ENCODE measurements at places on chromosomes 2 and 18.

- DNase-seq, result no peak
These were observed 95.7 kb downstream of the BCL2 start for GRCh38 chr18:63223837-63224236.

- DNase-seq, result no peak
These were observed 321.8 kb upstream of the SPRED2 start for GRCh38 chr2:65754219-65754618.

DNA sequence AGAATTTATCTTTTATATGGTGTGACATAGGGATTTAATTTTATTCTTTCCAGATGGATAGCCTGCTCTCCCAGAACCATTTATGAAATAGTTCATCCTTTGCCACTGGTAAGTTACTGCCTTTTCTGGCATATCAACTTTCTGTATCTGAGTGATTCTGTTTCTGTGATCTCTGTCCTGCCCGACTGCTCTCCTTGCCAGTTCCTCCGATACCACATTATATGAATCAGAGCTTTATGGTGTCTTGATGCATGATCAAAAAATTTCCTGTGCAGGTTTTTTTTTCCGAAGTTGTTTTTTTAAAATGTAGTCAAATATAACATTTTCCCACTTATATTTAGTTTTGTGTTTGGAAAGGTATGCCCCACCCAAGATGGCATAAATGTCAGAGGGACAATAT lies 242.5 kb downstream of the CYP26B1 start:
- DNase-seq, result no peak

GRCh38 chr2:126751477-126751876 lies 95.5 kb downstream of the GYPC start:
- DNase-seq, result no peak

DNA sequence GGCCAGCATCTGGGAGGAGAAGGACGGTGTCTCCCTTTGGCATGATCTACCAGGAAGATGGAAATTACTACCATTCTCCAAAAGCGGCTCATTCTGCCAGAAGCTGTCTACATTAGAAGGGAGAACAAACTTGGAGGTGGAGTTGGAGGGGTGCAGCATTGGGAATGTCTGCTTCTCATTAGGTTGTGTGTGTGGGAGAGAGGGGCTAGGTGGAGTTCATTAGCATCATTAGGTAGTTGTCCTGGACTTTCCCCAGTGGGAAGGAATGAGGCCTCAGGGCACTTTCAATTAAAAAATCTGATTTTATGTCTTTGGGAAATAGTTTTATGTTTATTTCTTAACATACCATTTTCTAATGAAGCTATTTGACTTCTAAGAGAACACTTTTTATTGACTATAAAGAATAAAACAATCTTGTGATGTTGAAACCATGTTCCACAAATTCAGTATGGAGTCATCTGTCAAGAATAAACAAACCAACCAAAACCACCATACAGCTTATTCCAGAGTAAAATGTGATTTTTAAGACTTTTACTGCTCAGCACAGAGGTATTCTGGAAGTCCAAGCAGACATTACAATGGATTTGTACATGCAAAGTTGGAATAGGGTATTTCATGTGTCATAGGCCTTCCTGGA lies 60.6 kb downstream of the VAPA start:
- DNase-seq, result no peak

DNA sequence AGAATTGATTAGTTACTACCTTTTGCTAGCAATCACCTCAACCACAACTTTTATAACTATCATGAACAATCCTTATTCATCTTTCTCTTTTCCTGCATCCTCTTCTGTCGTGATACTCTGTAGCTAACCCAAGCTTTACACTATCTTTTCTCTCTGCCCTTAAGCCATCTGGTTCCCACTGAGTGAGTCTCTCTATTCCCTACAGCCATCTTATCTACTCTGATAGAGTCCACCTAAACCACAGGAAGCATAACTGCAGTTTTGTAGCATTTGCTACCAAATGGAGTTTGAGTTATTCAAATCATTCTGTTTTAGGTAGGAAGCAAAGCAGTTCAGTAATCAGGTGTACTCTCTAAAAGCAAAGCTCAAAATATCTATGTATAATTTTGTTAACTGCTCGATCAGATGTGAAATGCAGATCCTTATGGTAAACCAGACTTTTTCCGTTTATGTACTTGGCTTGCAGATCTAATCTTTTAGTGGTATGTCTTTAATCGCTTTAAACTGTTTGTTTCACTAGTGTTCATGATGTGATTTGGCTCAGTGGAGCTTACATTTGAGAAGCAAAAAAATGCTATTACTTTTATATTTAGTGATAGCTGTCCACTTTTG lies 91.0 kb downstream of the CSRNP3 start:
- DNase-seq, result no peak

GRCh38 chr2:120820953-120821279 lies 85.2 kb downstream of the GLI2 start:
- DNase-seq, result no peak

DNA sequence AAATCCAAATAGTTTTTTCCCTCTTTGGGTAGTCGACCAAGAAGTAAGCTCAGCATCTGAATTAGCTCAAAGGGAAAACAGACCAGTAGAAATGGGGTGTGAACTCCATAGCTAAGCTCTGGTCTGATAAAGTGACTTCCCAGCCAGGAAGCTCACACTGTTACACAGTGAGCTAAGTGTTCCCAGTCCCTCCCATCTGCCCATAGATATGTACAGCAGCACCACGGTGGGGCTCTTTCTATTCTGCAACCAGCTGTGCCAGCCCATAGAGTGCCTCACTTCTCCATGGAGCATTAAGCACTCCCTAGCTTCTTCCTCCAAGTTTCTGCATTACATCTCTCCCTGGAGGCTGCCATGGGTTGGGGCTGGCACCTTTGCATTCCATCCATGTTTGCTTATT lies 27.6 kb upstream of the NEMP2 start:
- DNase-seq, result no peak

GRCh38 chr2:9163306-9164111 lies 43.1 kb upstream of the ASAP2 start:
- no peak for DNase-seq

GRCh38 chr2:205561441-205561840 lies 120.9 kb upstream of the NRP2 start:
- no peak for DNase-seq

DNA sequence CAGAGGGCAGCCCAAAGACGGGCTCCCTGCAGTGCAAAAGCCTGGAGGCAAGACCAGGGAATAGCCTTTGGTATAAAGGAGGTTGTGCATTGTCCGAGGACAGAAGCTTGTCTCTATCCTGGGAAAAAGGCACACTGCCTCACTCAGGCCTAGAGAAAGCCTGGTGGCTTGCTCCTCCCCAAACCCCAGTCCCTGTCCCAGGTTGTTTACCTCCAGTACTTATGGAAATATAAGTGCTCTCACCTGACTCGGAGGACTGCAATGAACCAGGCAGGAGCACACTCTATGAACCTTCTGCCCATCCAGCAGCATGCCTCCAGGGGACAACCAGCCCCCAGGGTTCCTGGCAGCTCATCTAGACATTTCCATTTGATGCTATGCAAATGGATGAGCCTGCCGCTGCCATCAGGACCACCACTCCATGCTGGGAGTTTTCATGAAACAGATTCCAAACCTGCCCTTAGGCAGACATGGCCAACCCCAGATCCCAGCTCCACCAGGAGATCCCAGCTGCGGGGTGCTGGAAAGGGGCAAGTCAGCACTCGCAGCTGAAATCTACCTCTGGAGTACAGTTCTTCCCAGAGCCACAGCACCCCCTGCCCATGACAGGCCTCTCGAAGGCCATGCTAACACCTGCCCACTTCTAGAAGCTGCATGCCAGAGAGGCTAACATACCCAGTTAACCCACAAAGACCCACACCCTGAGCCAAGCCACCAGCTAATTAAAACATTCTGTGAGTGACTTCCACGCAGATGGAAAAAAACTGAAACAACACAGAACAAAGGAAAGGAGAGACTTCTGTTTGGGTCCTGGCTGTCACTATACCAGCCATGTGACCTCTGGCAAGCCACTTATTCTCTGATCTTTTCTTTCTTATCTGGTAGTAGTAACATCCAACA lies 101.7 kb downstream of the TTC32 start:
- DNase-seq, result no peak

DNA sequence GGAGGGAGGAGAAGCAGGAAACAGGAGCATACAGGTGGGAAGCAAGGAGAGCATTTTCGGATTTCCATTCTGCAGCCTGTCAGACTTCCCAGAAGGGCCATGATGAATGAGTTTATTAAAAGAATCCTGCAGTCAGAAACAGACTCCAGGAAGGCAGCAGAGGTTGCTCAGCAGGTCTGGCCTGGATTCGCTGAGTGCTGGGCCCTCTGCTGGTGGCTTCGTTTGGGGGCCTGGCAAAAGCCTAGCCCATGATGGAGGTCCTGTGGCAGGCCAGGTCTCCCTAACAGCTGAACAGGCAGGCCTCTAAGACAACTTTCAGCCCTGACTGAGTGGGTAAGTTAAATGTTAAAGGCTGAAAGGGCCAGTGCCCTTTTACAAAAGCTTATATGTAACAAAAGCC lies 108.2 kb upstream of the CAPN13 start:
- DNase-seq, result no peak

GRCh38 chr2:149330127-149331022 lies at the start of gene LYPD6:
Gene LYPD6 (plus strand): TSS chr2:149330587. CDS start chr2:149437709, 107,122 bp downstream.
- DNase-seq, result no peak

GRCh38 chr2:232488097-232488711 lies 570 bp upstream of the ECEL1 start:
- DNase-seq, result no peak

- DNase-seq, result no peak
These were observed 196.4 kb upstream of the PXDN start for GRCh38 chr2:1940679-1941078.

DNA sequence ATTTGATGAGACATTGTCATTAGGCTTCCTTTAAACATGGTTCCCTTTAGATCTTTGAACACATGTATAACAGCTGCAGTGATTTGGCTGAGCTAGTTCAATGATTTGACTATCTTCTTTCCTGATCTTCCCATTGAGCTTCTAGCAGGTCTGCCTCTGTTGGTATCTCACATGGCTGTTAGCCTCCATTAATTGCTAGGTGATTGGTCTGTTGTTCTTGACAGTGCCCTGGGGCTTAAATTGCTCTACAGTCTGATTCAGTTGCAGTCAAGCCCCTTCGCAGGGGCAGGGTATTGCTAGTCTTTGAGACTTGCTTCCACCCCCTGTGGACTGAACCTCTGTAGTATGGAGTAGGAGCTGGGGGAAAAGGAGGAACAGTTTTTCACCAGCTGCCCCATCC lies 24.1 kb downstream of the SKA1 start:
- DNase-seq, result no peak

DNA sequence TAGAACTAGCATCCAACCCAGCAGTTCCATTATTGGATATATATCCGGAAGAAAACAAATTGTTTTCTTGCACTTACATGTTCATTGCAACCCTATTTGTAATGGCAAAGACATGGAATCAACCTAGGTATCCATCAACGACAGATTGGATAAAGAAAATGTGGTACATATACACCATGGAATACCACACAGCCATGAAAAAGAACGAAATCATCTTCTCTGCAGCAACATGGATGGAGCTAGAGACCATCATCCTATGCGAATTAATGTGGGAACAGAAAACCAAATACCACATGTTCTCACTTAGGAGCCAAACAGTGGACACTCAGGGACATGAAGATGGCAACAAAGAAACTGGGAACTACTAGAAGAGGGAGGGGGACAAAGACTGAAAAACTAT lies 352.7 kb downstream of the CDH2 start:
- no peak for DNase-seq

DNA sequence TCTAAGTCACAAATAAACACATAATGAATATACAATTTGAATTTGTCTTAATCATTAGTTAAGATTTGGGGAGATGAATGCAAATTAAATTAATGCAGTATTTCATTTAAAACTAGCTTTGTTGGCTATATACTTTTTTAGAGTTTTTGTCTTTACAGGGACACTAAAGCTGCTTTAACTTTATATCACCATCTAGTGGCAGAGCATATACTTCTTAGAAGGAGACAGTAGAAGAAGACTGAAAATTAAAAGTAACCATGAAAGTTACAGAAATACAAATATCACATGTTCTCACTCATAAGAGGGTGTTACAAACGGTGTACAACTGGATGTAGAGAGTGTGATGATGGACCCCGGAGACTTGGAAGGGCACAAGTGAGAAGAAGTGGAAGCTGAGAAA lies 268.3 kb upstream of the NETO1 start:
- DNase-seq, result no peak

- no peak for DNase-seq
These were observed 39.2 kb upstream of the BIN1 start for GRCh38 chr2:127146071-127146725.

- no peak for DNase-seq
These were observed 24.9 kb downstream of the CCNT2 start for GRCh38 chr2:134943540-134943939.

GRCh38 chr18:47772374-47773248 lies 157.8 kb downstream of the SMAD2 start:
- peak; percentile 16 for DNase-seq

DNA sequence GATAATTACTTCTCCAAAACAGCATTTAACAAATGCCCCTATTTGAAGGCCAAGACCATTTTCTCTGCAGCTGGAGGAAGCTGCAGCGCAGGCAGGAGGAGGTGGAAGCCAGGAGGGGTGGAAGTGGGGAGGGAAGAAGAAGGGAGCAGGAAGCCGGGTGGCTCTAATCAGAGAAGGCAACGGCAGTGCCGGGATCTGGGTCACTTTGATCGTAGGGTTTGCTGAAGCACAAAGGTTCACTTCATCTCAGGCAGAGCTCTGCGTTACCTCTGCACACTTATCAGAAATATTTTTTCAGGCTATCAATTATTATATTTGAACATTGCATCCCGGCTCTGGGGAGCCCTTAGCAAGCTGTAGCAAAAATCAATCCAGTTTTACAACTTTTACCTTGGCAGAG lies 315.8 kb upstream of the POU3F3 start:
- no peak for DNase-seq
